ENCODE measurements at places on chromosomes 6 and 20.

DNA sequence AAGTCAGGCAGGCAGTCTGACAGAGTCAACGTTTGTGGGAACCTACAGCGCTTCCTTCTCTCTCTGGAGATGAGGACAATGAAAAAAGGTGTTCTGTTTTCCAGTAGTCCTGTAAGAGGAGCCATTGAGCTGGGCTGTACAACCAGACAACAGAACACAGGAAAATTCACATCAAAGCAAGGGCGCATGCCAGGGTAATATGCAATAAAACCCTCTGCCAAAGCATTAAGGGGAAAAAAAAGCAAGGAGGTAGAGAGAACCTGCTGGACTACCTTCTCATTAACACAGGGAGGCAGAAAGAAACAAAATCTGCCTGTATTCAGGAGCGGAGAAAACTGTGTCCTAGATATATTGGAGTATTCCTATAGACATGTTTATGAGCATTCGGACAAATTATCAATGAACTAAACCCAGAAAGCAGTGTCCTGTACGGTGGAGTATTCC, 1.3 kb downstream of the RNF24 start:
- DNase-seq: no peak

GRCh38 chr6:12751694-12752325, 35.2 kb downstream of the PHACTR1 start:
- peak; percentile 44 for DNase-seq

DNA sequence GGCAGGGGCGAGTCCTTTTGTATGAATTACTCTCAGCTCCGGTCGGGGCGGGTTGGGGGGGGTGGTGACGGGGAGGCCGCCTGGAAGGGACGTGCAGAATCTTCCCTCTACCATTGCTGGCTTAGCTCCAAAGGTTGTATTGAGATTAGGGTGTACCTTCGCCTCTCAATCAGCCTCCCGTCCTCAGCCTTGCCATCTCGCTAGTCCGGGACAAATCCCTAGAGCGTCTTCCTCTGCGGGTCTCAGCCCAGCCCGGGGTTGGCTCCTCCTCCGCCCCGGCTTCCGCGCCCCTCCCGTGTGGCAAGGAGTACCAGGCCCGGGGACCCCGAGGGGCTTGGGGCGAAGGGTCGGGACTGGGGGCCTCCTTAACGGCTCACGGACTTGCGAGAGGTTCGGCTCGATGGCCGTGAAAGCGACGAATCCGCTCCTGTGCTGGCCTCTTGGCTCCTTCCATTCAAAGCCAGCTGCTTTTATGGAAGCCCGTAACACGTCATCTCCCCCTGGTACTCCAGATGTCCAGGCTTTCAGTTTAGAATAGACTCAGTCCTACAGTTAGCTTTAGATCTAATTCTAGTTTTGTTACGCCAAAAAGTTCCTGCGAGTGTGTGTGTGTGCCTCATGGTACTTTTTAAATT, 636 bp upstream of the EEF1A1 start:
- peak; percentile 90 for DNase-seq

GRCh38 chr20:54343634-54344033, 131.8 kb upstream of the DOK5 start:
- no peak for DNase-seq

All from activated T-cell treated with anti-CD3 and anti-CD28 coated beads, Interleukin-2, amount 50 U/mL, for 48 hours (primary cell).